ENCODE measurements at places on chromosomes 1 and 21. TPM values are rescaled to one million over a fixed set of nuclear protein-coding genes. Genes with fewer than 3 reads are reported as not detected.

CCSAP gene
- 18.7 TPM for total RNA-seq

SPRR4 gene
- not detected for total RNA-seq

CRYBG2 gene
- total RNA-seq = 0.76 TPM

RIIAD1 gene
- total RNA-seq = not detected

TMEM81 gene
- total RNA-seq = 1.7 TPM

EFNA3 gene
- 2.1 TPM for total RNA-seq

HMGCS2 gene
- total RNA-seq = 1.5 TPM

PPM1J gene
- total RNA-seq = 1.7 TPM

RPAP2 gene
- total RNA-seq = 38.2 TPM

CNR2 gene
- total RNA-seq = 1.5 TPM

BNIPL gene
- 0.52 TPM for total RNA-seq

ICOSLG gene
- 1.1 TPM for total RNA-seq

PDC gene
- 0.14 TPM for total RNA-seq

PLD5 gene
- total RNA-seq = 0.66 TPM

CFHR5 gene
- total RNA-seq = not detected

S100A10 gene
- total RNA-seq = 46.1 TPM

GPR137B gene
- total RNA-seq = 4.2 TPM

C1orf216 gene
- total RNA-seq = 2.8 TPM

RHBDL2 gene
- total RNA-seq = 0.99 TPM

TNFRSF9 gene
- 9.0 TPM for total RNA-seq

NCMAP gene
- 0.09 TPM for total RNA-seq

SH2D2A gene
- 17.9 TPM for total RNA-seq

ITLN2 gene
- total RNA-seq = 0.38 TPM

HECTD3 gene
- 8.0 TPM for total RNA-seq

TLR5 gene
- 3.5 TPM for total RNA-seq

S100A12 gene
- 35.8 TPM for total RNA-seq

KLF17 gene
- not detected for total RNA-seq

RPS27 gene
- total RNA-seq = 10,992 TPM

CD53 gene
- total RNA-seq = 166 TPM

VPS45 gene
- 36.7 TPM for total RNA-seq

GJA4 gene
- 3.8 TPM for total RNA-seq

TCHH gene
- total RNA-seq = 0.05 TPM

ATAD3A gene
- total RNA-seq = 20.2 TPM

SMIM11 gene
- total RNA-seq = 3.4 TPM

ACTN2 gene
- 0.38 TPM for total RNA-seq

KCNA3 gene
- 22.9 TPM for total RNA-seq

SOX13 gene
- total RNA-seq = 2.2 TPM

KIF14 gene
- 14.4 TPM for total RNA-seq

ALX3 gene
- total RNA-seq = 0.14 TPM

ELF3 gene
- 2.3 TPM for total RNA-seq

RPTN gene
- total RNA-seq = 0.09 TPM

Data from thymus (tissue), 14 donors.